ENCODE measurements at places on chromosomes 6 and 20.

DNA sequence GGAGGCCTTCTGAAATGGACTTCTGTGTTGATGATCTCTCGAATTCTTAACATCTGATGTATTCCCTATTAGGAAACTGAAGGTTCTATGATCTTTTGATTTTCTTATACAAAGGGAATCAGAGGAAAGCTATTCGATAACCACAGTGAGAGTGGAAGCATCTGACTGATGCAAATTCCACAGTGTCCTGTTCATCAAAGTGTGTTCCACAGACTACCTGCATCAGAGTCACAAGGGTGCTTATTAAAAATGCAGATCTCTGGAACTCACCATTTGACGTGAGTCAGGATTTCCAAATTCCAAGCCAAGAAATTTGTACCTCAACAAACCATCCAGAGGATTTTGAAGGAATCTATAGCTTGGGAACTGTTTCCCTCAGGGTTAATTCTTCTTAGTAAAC is 4.4 kb upstream of the MEP1A start:
- no peak for DNase-seq

DNA sequence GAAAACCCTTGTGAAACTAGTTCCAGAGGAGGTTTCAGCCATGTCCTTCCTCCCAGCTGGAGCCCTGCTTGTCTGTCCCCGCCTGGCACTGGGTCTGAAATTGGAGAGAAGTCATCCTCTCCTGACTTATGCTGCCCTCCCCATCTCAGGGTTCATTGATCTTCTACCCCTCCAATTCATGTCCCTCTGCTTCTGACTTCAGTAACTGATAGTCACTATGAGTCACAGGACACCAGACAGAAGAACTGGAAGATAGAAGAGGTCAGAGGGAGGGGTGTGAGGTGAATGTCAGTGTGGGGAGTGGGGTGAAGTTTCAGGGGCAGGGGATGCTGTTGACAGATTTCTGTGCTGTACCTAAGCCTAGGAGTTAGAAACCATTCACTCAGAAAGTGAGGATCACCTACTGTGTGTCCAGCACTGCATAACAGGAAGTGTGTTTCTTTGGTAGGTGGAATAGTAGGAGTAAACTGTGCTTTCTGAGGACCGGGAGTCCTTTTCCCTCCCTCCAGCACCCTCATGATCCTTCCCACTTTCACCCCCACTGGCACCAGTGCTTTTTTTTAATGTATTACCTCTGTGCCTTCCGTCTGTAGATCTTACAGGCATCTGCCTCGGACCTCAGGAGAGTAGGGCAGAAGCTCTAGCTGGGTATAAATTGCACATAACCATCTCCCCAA is 627 bp upstream of the RPP21 start:
- DNase-seq: no peak

GRCh38 chr6:142155895-142156757 is 9.1 kb downstream of the VTA1 start:
- DNase-seq: no peak

DNA sequence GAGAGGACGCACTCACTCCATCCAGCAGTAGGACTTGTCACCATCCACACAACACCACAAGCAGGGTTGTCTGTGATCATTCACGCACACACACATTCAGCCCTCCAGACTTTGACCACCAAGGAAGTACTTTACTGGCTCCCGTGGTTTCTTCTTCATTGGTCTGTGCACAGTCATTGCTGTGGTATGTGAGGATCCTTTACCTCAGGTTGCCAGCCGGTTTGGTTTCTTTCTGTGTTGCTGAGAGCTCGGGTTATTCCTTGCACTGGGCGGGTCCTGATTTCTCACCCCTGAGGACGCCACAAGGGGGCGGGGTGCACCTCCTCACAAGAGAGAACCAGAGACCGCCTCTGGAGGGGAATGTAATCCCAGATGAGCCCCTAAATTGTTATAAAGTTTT is 11.2 kb downstream of the SLC35A1 start:
- DNase-seq: peak; percentile 46

DNA sequence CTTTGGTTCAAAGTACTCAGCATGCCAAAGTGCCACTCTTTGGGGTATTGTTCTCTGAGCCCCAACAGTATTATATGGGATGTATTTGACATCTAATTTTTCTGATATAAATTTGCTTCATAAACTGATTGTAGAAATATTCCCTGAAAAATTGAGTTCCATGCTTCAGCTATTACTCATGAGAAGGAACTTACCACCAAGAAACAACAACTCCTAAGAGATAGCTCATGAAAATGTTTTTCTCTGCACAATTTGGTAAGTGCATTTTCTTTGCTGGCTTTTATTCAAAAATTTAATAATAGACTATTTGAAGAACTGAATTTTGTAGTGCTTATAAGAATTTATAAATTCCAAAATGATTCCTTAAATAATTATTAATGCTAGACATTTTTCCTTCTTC is 12.8 kb upstream of the TPD52L1 start:
- no peak for DNase-seq

Measured in HFF-Myc (cell line).